Left renal cortex interstitium (tissue), 4 donors: ENCODE measurements at places on chromosomes 12 and 14.

GRCh38 chr12:7486512-7486911 is 17.1 kb downstream of the CD163 start:
- no peak for DNase-seq

- DNase-seq, result no peak
Observed at GRCh38 chr14:54138024-54138353, 181.4 kb upstream of the BMP4 start.

- no peak for DNase-seq
Observed at GRCh38 chr12:527241-527640, 67.5 kb downstream of the B4GALNT3 start.

- no peak for DNase-seq
Observed at GRCh38 chr14:22613106-22613695, 15.1 kb downstream of the ABHD4 start.

DNA sequence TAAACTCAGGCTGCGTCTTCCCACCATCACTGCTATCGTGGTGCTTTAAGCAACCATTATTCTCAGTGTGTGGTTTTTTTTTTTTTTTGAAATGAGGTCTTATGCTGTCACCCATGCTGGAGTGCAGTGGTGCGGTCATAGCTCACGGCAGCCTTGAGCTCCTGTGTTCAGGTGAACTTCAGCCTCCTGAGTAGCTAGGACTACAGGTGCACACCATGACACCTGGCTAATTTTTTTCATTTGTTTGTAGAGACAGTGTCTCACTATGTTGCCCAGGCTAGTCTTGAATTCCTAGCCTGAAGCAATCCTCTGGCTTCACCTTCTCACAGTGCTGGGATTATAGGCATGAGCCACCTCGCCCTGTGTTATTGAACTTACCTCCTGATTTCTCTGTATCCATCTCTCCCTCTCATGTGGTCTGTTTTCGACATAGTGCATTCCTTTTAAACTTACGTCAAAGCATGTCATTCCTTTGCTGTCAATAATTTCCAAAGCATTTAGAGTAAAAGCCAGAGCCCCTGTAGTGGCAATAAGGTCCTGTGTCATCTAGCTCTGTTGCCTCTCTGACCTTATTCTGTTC is 255.5 kb downstream of the SNAPC1 start:
- DNase-seq, result no peak
